ENCODE measurements at places on chromosomes 1 and 21.

DNA sequence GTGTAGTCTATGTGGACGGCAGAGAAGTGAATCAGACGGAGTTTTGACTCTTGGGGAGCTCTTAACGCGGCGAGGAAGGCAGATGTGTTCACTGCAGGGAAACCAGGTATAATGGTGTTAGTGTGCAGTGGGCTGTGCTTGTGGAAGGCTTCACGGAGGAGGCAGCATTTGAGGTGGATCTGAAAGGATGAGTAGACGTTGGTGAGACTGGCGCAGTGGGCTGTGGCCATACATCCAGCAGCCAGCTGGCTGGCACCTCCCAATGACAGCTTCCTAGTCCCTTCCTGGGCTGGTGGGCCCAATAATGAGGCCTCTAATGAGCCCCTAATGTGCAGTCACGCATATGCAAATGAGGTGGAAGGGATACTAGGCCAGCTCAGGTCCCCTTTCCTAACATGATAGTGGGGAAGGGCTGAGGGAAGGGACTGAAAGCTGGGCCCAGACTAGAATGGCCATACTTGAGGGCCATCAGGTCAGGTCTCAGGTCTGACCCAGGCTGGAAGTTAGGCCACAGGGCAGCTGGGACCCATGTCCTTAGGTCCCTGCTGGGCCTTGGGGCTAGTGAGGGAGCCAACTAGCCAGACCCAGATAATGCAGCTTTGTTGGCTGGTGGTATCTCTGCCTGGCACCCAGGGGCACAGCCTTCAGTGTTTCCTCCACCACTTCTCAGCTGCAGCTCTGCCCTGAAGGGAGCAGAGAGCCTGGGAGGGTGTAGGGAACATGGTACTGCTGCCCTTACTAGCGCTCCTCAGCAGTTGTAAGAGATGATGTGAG is 3.8 kb downstream of the MAP7D1 start:
- no peak for ATAC-seq

DNA sequence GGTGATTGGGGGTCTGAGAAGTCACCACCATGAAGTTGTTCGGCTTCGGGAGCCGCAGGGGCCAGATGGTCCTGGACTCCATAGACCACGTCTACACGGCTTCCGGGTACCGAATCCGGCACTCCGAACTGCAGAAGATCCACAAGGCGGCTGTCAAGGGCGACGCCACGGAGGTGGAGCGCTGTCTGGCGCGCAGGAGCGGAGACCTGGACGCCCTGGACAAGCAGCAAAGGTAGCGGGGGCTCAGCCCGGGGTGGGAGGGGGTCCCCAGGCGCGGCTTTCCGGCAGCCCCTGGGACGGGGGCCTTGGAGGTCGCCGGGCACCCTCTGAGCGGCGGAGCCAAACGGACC is 146.5 kb downstream of the LIPI start:
- no peak for ATAC-seq

DNA sequence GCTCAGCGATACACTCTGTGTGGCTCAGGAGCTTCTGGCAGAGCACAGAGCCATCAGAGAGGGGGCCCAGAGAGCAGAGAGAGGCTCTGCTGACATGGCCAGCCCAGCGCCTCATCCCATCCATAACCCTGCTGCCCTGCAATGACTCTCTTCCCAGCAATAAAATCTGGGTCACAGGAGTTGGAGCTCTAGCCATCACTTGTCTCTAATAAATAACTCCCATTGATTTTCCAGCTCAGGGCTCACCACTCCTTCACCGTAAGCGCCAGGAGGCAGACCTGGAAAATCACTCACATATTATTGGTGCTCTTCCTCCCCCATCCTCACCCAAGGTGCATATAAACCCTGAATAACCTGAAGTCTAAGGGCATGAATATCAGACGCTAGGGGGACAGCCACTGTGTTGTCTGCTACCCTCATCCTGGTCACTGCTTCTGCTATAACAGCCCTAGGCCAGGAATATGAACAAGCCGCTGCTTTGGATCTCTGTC is at the start of gene APCS:
Gene APCS, plus strand, starts transcription at position 366 of the 491 bp plus-strand sequence. Its CDS starts 96 bp downstream, at position 462.
- no peak for ATAC-seq

- ATAC-seq = no peak
Observed at GRCh38 chr1:74199504-74199903, 1.5 kb downstream of the FPGT start.

- no peak for ATAC-seq
Observed at GRCh38 chr1:233734456-233734855, 120.5 kb downstream of the KCNK1 start.

All from esophagus mucosa (tissue), 1 donor.